ENCODE measurements at places on chromosomes 1 and 21. TPM values are rescaled to one million over a fixed set of nuclear protein-coding genes. Genes with fewer than 3 reads are reported as not detected.

GRCh38 chr21:25790878-25791204, 56.1 kb downstream of the GABPA start:
- H3K4me3 ChIP-seq: no peak overlapping the region
- DNase-seq: no peak
- no peak overlapping the region for H3K27ac ChIP-seq
- H3K36me3 ChIP-seq: no peaks in the 10 kb centered on the region
- peaks cover 20% of the 10 kb centered on the region for H3K27me3 ChIP-seq

DNA sequence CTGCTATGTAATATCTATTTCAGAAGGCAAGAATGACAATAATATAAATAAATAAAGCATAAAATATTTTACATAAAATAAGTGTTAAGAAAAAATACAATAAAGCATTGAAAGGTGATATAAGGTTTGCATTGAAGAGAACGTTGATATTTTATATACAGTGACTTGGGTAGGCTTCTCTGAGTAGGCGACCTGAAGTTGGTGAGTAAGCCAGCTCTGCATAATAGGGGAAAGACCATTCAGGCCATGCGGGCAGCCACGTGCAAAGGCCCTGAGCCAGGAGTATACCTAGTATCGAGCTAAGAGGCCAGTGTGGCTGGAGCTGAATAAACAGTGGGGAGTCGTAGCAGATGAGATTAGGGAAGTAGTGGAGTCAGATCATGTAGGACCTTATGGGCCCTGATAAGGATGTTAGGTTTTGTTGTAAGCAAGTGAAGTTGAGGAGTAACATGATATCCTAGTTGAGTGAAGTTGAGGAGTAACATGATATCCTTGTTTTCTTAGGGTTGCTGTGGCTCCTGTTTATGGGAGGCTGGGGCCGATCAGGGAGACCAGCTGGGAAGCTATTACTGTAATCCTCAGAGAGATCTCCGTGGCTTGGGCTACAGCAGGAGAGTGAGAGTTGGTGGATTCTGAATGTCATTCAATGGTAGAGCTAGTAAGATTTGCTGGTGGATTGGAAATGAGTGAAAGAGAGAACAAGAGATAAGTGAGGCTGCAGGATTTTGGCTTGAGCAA, 22.0 kb downstream of the KCNK1 start:
- no peaks in the 10 kb centered on the region for H3K36me3 ChIP-seq
- H3K4me1 ChIP-seq: no peaks in the 10 kb centered on the region
- no peak for DNase-seq
- no peak overlapping the region for H3K4me3 ChIP-seq
- H3K27ac ChIP-seq: no peak overlapping the region

DNA sequence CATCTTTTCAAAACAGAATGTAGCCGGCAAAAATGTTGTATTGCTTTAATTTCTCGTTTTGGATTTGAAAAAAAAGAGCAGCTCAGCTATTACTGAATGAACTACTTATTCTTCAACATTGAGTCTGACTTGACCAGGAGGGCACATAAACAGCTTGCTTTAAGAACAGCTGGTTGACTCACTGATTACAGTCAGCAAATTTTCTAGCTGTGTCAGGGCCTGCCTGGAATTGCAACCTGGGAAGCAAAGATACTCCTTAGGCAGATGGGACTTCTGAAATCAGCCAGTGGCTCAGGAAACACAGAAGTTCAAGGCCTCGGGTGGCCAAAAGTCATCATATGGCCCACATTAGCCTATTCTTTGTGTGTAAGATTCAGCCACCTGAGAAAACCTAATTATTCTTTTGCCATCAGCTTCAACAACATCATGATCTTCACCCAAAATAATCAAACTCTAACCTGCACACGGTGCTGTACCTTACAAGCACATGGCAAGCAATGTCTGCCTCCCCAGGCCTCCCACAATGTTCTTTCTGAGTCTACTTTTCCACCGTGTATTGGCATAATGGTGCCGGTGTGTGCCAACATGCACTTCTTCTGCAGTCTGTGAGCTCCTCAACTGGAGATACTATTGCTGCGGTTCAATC, 307.2 kb downstream of the HHIPL2 start:
- no peaks in the 10 kb centered on the region for H3K36me3 ChIP-seq
- H3K4me1 ChIP-seq: no peaks in the 10 kb centered on the region
- no peaks in the 10 kb centered on the region for H3K27me3 ChIP-seq
- DNase-seq: no peak

MSH4 gene
- total RNA-seq: 0.47 TPM

All from activated CD8-positive, alpha-beta memory T cell treated with anti-CD3 and anti-CD28 coated beads, Interleukin-2, amount 10 ng/mL, durations not matched to agents 7 days and 5 days (primary cell).